ENCODE measurements at places on chromosomes 6 and 20. TPM values are rescaled to one million over a fixed set of nuclear protein-coding genes. Genes with fewer than 3 reads are reported as not detected.
A peak's percentile ranks its signal among the peaks of the same experiment; 100 is the strongest.

- DNase-seq: no peak
These were observed 95.0 kb downstream of the FOXC1 start for GRCh38 chr6:1704711-1705110.

The B3GAT2 gene
- total RNA-seq: not detected

The GNAS-AS1 gene
- total RNA-seq: not detected

DNA sequence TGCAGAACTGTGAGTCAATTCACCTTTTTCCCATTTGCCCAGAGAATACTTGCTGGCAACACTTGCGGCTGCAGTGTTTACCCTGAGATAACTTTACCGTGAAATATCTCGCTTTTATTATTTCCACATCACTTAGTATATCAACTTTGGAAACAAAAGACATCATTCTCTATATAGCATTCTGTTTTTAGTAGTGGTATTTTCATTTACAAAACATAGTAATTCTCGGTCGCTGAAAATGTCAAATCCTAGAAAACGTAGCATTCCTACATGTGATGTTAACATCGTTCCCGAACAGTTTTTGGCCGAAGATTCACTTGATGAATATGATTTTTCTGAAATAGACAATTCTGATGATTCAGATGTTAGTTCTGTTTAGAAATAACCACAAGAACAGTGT lies 52.0 kb downstream of the NHLRC1 start:
- no peak for DNase-seq

- peak; percentile 69 for DNase-seq
These were observed 38.1 kb upstream of the NOX3 start for GRCh38 chr6:155493694-155494143.

GRCh38 chr20:47334022-47334551 lies 22.4 kb downstream of the ZMYND8 start:
- DNase-seq: no peak

The SLC32A1 gene
- total RNA-seq: not detected

- no peak for DNase-seq
These were observed 42.5 kb downstream of the SLC24A3 start for GRCh38 chr20:19254956-19255355.

- no peak for DNase-seq
These were observed 558.7 kb upstream of the EYS start for GRCh38 chr6:66265737-66266136.

DNA sequence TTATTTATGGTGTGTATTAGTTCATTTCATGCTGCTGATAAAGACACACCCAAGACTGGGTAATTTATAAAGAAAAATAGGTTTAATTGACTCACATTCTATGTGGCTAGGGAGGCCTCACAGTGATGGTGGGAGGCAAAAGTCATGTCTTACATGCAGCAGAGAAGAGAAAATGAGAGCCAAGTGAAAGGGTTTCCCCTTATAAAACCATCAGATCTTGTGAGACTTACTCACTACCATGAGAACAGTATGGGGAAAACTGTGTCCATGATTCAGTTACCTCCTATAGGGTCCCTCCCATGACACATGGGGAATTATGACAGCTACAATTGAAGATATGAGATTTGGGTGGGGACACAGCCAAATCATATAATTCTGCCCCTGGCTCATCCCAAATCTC lies 150.0 kb upstream of the AHI1 start:
- DNase-seq: no peak

DNA sequence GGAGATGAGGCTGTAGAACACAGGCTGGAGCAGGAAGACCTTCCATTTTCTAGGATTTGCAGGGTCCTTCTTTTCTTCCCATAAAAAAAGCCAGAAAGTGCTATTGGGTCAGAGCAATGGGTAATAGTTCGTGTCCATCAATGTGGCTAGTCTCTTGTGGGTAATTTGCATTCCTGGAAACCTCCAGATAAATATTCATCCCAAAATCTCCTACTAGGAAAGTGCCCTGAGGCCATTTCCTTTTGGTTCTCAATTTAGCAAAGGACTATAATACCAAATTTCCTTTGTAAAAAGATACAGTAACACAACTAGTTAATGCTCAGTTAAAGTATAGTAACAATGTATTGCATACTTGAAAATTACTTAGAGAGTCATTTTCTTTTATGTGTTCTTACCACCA lies 138.1 kb upstream of the TAB2 start:
- DNase-seq: no peak

DNA sequence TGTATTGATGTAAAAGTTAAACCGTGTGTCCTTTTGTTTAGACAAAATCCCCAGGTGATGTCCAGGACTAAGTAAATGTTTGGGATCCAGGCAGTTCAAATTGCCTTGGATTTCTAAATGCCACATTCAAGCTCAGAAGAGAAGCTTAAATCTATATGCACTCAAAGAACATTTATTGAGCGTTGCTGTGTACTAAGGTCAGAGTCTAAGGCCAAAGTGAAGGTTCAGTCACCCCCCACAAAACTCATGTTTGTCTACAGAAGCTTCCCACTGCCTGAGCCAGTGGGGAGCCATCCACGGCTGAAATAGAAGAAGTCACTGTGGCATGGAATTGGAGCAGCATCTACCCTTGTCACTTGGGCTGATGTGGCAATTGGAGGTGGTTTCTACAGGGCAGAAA lies 70.7 kb upstream of the INSM1 start:
- DNase-seq: no peak

The PRND gene
- total RNA-seq: not detected

DNA sequence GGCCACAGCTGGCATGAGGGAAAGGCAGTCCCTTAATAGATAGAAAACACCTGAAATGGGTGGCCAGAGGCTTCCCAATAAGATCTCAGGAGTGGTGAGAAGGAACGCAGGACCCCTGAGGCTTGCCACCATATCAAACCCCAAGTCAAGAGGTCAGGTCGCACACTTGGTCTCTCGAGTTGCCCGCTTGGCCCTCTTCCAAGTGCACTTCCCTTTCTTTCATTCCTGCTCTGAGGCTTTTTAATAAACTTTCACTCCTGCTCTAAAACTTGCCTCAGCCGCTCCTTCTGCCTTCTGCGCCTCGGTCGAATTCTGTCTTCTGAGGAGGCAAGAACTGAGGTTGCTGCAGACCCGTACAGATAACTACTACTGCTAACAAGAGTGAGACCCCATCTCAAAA lies 64.2 kb downstream of the SLC2A10 start:
- no peak for DNase-seq

GRCh38 chr20:56368351-56369134 lies 9.8 kb downstream of the FAM210B start:
- DNase-seq: no peak

- DNase-seq: no peak
These were observed 988.2 kb upstream of the MAP3K7 start for GRCh38 chr6:91575032-91575431.

The MRAP2 gene
- total RNA-seq: not detected

The OOEP gene
- total RNA-seq: not detected

DNA sequence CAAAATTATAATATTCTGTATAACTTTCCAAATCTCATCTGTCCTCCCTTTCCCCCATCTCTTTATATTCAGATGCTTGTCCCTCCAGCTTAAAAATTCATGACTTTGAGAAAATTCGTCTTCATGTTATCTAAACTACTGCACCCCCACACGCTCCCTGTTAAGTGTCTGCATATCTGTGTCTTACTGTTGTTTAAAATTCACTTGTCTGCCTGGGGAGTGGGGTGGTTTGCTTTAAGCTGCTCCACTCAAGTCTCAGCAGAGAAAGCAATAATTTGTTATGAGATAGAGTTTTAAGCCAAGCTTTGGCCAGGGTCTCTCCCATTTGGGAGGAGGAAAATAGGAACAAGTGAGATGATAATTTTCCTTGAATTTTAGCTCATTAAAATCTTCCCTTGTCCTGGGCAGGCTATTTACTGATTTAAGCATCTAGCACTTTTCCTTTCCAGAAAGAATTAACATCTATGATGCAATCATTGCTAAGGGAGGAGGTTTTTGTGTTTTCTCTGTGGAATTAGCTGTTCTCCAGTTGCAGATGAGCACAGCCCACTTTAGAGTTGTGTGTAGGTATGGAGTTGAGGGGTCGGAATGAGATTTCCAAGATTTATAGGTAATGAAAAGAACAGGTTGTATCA lies 36.8 kb downstream of the MTHFD1L start:
- DNase-seq: no peak

The SYTL3 gene
- total RNA-seq: 12.7 TPM

DNA sequence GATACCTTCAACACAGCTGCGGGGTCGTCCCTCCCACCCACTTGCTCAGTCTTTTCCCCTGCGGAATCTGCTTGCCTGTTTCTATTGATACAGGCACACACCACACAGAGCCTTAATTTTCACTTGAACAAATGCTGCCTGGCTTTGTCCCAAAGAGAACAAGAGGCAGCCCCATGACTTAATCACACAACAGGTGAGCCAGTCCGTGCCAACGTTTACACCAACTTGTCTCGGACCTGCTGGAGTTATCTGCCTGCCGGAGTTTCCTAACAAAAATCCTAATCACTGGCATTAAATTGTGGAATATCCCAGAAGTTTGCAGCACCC lies 186.8 kb upstream of the RREB1 start:
- no peak for DNase-seq

- DNase-seq: no peak
These were observed 62.6 kb downstream of the PRPH2 start for GRCh38 chr6:42659806-42660205.

- peak; percentile 53 for DNase-seq
These were observed 26.5 kb upstream of the RNF24 start for GRCh38 chr20:4041748-4042411.

DNA sequence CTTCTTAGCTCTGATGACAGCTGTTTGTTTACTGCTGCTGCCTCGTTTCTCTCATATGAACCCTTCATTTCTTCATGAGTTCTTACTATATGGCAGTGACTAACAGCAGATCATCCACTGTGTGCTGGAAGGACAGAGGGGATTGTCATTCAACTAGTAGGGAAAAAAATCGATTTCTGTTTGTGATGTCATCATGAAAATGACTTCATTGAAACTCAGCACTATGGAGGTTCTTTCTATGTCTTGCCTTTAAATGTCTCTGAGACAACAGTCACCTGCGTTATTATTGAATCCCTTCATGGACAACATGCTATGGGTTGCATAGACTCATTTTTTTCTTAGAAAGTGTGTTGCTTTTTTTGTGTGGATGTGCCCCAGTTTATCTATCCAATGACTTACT lies 394.4 kb downstream of the DOK5 start:
- DNase-seq: no peak

The GTSF1L gene
- not detected for total RNA-seq

- no peak for DNase-seq
These were observed 72.3 kb upstream of the SMLR1 start for GRCh38 chr6:130754786-130755367.

- DNase-seq: no peak
These were observed 25.9 kb downstream of the GLO1 start for GRCh38 chr6:38676974-38677544.

The SIM1 gene
- not detected for total RNA-seq

The PRR18 gene
- not detected for total RNA-seq

DNA sequence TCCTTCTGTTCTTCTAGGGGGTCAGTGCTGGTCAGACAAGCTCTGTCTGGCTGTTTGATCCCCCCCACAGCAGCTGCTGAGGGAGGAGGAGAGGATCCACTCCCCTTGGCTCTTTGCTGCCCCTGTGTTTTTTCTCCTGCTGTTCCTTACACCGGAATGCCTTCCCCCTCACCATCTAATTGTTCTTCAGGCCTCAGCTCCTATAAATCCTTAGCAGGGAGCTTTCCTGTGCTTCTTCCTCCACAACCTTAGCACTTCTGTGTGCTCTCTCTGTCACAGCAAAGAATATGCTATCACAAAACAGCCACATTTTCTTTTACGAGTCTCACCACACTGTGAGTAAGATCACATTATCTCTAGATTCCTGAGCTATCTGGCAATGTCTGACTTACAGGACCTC lies 196.6 kb downstream of the OTOR start:
- no peak for DNase-seq

The MICB gene
- 10.9 TPM for total RNA-seq

- DNase-seq: no peak
These were observed 734 bp downstream of the MMS22L start for GRCh38 chr6:97282238-97282725.

GRCh38 chr6:32932132-32932868 lies 8.5 kb downstream of the HLA-DMB start:
- no peak for DNase-seq

GRCh38 chr20:51128198-51128597 lies 105.3 kb upstream of the KCNG1 start:
- no peak for DNase-seq

GRCh38 chr20:4961746-4962145 lies 39.6 kb downstream of the SLC23A2 start:
- DNase-seq: peak; percentile 43

DNA sequence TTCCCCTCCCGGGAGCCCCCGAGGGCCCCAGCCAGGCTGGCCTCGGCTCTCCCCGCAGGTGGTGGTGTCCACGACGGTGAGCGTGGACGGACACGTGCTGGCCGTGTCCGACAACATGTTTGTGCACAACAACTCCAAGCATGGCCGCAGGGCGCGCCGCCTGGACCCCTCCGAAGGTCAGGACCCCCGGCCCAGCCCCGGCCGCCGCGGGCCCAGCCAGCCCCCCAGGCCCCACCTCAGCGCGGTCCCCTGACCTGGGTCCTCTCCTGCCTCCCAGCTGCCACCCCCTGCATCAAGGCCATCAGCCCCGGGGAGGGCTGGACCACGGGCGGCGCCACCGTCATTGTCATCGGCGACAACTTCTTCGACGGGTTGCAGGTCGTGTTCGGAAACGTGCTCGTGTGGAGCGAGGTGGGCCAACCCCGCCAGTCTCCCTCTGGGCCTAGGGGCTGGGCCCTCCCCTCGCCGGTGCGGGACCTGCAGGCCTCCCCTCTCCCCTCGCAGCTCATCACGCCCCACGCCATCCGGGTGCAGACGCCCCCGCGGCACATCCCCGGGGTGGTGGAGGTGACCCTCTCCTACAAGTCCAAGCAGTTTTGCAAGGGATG lies 51.0 kb downstream of the CPXM1 start:
- DNase-seq: no peak

The ADAT2 gene
- 7.3 TPM for total RNA-seq

DNA sequence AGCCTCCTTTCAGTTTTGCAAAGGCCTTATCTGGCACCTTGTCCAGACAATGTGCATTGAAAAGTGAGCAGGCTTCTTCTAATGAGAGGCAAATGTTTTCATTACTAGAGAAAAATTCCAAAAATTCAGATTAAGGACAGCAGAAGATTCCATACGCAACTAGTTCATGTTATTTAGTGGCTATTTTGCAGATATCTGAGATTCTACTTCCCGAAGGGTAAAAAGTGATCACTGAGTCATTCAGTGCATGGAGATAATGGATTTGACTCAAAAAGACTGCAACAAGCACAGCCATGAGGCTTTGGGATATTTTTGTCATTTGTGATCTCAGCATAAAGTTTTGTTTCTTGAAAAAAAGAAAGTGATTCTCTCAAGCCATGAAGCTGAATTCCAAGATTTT lies 29.9 kb downstream of the METTL24 start:
- no peak for DNase-seq

The RBBP8NL gene
- total RNA-seq: 1.9 TPM

The HLA-DPA1 gene
- 502 TPM for total RNA-seq

The COL19A1 gene
- total RNA-seq: not detected

All from upper lobe of left lung (tissue), 6 donors.